ENCODE measurements at places on chromosomes 13 and 19. TPM values are rescaled to one million over a fixed set of nuclear protein-coding genes. Genes with fewer than 3 reads are reported as not detected.

GRCh38 chr19:2798733-2799132 is 13.4 kb downstream of the THOP1 start:
- DNase-seq, result no peak

GRCh38 chr13:94427313-94427953 is 52.0 kb downstream of the DCT start:
- no peak for DNase-seq

- peak; percentile 75 for DNase-seq
Measured at GRCh38 chr19:6092329-6093286, 17.7 kb downstream of the RFX2 start.

DNA sequence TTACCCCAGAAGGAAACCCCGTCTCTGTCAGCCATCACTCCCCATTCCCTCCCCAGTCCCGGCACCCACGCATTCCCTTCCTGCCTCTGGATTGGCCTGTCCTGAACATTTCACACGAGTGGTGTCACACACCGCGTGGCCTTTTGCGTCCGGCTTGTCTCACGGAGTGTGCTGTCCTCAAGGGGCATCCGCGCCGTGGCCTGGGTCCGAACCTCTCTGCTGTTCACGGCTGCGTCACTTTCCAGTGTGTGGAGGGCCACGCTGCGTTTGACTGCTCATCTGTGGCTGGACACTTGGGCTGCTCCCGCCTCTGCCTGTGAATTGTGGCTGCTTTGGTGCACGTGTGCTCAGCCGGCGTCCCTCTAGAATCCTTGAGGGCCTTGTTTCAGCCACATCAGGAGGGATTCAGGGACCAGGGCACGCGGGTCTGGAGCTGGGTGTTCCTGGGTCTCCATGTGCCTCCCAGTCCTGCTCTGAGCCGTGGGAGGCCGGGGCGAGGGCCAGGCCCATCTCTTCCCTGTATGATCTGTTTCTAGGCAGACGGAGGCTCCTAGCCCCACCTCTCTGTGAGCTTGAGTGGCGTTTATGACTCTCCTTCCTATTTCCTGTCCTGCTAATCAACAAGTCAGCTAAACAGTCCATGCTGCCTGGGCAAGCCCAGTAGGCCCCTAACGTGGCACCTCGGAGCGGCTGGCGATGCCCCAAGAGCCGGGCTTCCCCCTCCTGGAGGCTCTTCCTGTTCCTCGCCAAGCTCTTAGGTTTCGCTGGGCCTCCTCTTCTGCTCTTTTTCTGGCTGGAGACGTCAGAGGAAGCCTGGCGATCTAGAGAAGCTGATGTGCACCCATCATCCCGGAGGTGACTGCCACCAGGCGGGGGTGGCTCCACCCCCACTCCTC is 8.1 kb downstream of the STK11 start:
- DNase-seq, result no peak

Gene FUT2
- polyA plus RNA-seq, result 3.2 TPM

DNA sequence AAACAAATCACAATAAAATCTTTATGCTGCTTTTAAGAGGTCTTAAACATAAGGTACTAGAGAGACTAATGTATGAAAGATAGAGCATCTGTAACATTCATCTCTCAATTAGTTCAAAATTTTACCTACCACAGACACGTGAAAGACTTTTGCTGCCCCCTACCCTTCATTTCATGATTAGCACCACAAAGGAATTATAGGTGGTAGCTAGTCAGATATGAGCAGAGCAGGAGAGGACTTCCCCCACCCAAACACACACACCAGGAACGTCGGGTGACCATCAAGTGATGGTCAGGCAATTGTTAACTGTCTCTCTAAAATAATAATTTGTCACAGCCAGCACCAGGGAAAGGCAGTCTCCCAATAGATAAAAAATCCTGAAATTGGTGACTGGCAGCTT is 1531.7 kb upstream of the SPRY2 start:
- no peak for DNase-seq

Gene LAIR1
- polyA plus RNA-seq, result 11.6 TPM

DNA sequence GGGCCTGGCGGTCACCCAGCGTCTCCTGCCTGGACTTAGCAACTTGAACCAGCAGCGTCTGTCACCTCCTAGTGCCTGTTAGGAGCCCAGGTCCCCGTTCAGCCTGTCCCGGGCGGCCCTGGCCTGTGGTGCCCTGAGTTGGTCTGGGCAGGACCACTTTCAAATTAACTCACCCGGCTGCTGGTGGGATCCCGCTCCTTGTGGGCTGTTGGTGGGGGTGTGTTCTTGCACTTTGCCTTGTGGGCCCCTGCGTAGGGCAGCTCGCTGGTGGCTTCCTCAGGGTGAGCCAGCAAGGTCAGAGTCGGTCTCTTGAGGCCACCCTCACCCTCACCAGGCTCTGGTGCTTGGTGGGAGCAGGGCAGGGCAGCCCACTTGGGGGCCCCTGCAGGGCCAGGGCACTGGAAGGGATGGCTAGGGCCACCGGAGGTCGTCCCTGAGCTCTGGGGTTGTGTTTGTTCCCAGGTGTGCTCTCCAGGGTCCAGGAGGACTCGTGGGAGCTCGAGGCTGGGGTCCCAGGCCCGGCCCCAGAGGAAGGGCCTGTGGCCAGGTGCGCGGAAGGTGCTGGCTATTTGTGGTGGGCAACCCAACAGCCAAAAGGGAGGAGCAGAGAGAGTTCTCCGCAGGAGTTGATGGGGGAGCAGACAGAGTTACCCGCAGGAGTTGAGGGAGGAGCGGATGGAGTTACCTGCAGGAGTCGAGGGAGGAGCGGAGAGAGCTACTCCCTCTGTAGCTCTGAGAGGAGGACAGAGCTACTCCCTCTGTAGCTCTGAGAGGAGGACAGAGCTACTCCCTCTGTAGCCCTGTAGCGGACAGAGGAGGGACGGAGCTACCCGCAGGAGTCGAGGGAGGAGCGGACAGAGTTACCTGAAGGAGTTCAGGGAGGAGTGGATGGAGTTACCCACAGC is 16.9 kb downstream of the TFDP1 start:
- DNase-seq, result no peak

- DNase-seq, result peak; percentile 38
Measured at GRCh38 chr19:18160971-18161635, 8.1 kb downstream of the PIK3R2 start.

DNA sequence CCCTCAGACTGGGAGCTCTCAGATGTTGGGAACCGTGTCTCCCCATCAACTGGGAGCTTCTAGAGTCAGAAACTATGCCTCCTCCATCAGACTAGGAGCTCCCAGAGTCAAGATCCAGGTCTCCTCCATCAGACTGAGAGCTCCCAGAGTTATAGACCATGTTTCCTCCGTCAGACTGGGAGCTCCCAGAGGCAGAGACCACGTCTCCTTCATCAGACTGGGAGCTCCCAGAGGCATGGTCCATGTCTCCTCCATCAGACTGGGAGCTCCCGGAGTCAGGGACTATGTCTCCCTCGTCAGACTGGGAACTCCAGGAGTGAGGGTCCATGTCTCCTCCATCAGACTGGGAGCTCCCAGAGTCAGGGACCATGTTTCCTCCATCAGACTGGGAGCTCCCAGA is 10.0 kb downstream of the CEACAM16 start:
- no peak for DNase-seq

GRCh38 chr19:42271045-42271419 is 2.0 kb downstream of the CIC start:
- DNase-seq, result no peak

Gene DHPS
- 78.8 TPM for polyA plus RNA-seq

Gene ZNF841
- 18.1 TPM for polyA plus RNA-seq

GRCh38 chr19:45645068-45645630 is 6.0 kb upstream of the EML2 start:
- no peak for DNase-seq

GRCh38 chr13:22427066-22427465 is 753.7 kb upstream of the SGCG start:
- DNase-seq, result no peak

- DNase-seq, result no peak
Measured at GRCh38 chr19:42126574-42126973, 5.7 kb downstream of the POU2F2 start.

Gene KIR3DL1
- polyA plus RNA-seq, result 0.12 TPM

DNA sequence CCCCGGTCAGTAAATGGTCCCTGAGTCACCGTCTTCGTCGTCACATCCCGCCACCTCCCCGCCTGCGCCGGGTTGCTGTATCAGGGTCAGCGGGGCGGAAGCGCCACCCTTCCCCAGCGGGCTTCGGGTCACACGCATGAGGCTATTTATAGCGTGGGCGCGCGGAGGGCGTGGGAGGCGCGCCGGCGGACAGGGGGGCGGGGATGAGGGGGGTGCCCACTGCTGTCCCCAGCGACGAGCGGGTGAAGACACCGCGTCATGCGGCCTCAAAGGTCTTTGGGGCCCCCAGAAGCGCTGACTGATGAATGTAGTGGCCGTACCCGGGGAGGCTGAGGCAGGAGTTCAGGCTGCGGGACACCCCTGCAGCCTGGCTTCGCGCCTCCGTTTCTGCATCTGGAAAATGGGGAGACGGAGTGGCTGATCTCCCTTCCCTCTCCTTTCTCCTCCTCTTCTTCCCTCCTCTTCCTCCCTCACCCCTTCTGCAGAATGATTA is 7.9 kb downstream of the UNC13A start:
- DNase-seq, result peak; percentile 40

Gene PEPD
- polyA plus RNA-seq, result 50.7 TPM

- no peak for DNase-seq
Measured at GRCh38 chr19:41402010-41402409, 4.4 kb downstream of the BCKDHA start.

DNA sequence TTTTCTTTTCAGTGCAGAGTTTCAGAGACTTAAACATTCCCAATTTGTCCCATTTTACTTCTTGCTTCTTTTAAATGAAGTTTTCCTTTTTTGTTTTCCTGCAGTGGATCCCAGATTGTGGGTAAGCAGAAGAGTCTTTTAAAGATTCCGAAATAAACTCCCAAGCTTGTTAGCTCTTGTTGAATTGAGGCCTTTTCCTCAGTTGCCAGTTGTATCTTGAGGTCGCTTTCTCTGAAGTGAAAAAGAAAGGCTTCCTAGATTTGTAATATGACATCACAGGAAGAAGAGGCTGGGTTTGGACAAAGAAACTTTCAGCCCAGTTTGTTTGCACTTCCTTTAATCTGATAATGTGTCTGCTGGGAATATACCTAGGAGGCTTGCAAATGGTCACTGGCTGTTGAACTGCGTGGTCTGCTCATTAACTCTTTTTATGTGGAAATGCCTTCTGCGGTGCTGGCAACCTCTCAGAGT is at the start of gene LPAR6:
LPAR6 (minus strand) TSS at position 233 of the 471 bp plus-strand sequence. CDS start 690 bp downstream, outside the sequence.
- peak; percentile 75 for DNase-seq

DNA sequence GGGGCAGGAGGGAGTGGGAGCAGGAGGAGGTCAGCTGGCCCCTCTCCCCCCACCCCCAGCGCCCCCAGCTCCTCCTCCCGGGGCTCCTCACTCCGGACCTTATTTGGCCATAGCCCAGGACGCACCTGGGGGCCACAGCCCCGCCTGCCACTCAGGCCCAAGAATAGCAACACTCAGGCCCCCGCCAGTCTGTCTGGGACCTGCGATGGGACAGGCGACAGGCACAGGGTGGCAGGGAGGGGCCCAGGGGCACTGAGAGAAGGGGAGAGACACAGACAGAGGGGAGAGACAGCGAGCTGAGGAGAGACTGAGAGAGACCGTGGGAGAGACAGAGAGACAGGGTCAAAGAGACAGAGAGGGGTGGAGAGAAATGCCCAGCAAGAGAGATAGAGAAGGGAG is 10.2 kb downstream of the JOSD2 start:
- no peak for DNase-seq

Gene UHRF1
- polyA plus RNA-seq, result 24.6 TPM

Gene DHRS12
- polyA plus RNA-seq, result 21.6 TPM

GRCh38 chr13:20993661-20994440 is 67.5 kb downstream of the LATS2 start:
- DNase-seq, result no peak

DNA sequence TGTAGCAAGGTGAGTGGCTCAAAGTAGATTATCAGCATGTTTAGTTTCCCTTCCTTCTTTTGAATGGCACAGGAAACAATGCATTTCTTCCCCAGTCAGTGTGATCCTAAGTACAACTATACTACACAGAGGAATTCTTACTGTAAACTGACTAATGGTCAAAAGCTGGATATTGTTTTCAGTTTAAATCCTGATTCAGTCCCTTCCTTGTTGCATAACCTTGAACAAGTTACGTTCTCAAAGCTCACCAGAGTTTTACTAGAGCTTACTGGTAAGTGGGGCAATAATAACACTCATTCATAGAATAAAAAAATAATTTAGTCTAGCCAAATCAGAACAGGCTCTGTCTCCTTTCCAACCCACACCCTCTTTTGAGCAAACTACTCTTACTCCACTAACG is 180.1 kb downstream of the POSTN start:
- no peak for DNase-seq

DNA sequence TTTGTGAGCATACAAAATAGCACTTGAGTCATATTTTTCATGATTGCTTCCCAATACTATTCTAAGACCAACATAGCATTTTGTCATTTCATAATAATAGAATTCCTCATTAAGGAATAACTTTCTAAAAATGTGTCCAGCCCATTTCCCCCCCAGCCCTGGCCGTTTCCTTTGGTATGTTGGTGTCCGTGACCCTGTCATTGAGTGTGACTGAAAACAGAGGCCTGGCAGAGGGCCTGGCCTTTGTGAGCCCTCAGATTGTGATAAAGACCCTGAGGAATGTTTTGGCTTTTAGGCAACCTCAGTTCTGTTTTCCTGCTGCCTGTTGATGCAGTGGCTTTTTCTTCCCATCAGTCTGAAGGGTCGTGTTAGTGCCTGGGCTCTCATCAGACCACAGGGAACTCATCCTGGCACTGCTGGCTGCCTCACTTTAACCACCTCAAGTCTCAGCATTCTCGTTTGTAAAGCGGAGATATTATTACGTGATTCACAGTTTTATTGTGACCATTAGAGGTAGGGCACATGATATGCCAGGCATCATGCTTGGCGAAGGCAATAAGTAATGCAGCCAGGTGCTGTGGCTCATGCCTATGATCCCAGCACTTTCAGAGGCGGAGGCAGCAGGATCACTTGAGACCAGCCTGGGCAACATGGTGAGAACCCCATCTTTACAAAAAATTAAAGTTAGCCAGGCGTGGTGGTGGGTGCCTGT is 13.8 kb downstream of the SPINT2 start:
- peak; percentile 85 for DNase-seq

DNA sequence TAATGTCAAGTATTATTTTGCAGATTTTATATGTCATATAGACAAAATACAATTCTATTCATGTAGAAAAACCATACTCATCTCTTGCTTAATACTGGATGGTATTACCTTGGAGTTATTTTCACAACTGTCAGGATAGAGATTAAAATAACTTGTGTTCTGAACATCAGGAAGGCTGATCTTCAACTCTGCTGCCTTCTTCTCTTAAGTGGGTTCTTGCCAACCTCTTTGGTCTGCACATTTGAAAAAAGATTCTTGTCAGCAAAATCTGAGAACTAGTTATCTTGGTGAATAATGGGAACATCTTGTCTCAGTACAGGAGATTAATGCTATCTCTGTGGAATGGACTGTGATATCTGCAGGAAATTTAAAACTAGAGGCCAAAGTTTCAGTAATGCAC is 95.2 kb upstream of the FAM216B start:
- no peak for DNase-seq

DNA sequence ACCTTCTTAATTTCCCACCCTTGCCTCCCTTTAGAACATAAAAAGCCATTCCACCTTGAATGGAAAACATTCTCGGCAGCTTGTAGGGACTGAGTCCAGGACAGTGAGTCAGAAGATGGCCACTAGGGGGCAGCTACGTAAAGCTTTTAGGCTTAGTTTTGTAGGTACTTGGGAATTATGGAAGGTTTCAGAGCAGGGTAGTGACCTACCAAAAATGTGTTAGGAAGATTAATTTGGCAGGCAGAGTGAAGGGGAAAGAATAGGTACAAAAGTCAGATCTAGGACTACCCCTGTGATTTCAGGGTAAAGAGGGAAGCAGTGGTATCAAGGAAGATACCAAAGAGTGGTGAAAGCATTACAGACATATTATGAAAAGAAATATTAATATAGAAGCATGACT is 198.4 kb downstream of the NDFIP2 start:
- DNase-seq, result no peak

- no peak for DNase-seq
Measured at GRCh38 chr19:41926028-41926762, 2.1 kb downstream of the ERFL start.

Gene IGSF23
- polyA plus RNA-seq, result not detected

Gene SBK2
- not detected for polyA plus RNA-seq
